ENCODE measurements at places on chromosomes 1 and 21. TPM values are rescaled to one million over a fixed set of nuclear protein-coding genes. Genes with fewer than 3 reads are reported as not detected.

The NMNAT2 gene
- total RNA-seq: not detected

The HMCN1 gene
- total RNA-seq: not detected

- DNase-seq: no peak
Observed at GRCh38 chr21:44723177-44724131, 12.1 kb upstream of the TSPEAR start.

- peak; percentile 21 for DNase-seq
Observed at GRCh38 chr1:119000371-119001180, 12.4 kb upstream of the TBX15 start.

- peak; percentile 61 for DNase-seq
Observed at GRCh38 chr1:77533660-77534305, 148.7 kb downstream of the ZZZ3 start.

GRCh38 chr1:14108356-14109275, 408.6 kb downstream of the PRDM2 start:
- no peak for DNase-seq

- no peak for DNase-seq
Observed at GRCh38 chr1:62429581-62429980, 7.3 kb upstream of the USP1 start.

DNA sequence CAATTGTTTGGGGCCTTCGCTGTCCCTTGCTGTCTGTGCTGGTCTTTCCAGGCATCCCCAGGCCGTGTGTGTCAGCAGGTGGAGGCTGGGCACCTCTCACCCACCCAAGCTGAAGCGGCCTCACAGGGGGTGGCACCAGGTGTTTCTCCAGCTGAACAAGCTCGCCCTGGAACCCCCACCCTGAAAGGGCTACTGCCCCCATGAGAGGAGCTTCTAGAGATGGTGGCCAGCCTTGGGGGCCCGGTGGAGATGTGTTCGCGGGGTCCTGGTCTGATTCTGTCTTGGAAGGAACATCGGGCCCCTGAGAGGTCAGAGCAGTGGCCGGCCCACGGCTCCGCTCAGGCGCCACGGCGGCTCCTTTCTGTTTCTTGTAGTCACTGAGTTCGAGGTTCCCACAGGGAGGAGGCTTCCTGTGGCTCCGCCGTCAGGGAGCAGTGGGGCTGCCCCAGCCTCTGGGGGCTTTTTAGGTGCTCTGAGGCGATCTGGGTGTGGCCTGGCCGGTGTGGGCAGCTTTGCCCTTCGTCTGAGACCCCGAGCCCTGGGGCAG, 46.9 kb downstream of the SKI start:
- DNase-seq: no peak
